Stimulated activated CD4-positive, alpha-beta T cell treated with anti-CD3 and anti-CD28 coated beads, Interleukin-2, amount 100 ng/mL, for 24 hours (primary cell): ENCODE measurements at places on chromosomes 11 and 22.

- peak; percentile 49 for DNase-seq
Observed at GRCh38 chr11:119065369-119065768, 2.2 kb upstream of the VPS11 start.

DNA sequence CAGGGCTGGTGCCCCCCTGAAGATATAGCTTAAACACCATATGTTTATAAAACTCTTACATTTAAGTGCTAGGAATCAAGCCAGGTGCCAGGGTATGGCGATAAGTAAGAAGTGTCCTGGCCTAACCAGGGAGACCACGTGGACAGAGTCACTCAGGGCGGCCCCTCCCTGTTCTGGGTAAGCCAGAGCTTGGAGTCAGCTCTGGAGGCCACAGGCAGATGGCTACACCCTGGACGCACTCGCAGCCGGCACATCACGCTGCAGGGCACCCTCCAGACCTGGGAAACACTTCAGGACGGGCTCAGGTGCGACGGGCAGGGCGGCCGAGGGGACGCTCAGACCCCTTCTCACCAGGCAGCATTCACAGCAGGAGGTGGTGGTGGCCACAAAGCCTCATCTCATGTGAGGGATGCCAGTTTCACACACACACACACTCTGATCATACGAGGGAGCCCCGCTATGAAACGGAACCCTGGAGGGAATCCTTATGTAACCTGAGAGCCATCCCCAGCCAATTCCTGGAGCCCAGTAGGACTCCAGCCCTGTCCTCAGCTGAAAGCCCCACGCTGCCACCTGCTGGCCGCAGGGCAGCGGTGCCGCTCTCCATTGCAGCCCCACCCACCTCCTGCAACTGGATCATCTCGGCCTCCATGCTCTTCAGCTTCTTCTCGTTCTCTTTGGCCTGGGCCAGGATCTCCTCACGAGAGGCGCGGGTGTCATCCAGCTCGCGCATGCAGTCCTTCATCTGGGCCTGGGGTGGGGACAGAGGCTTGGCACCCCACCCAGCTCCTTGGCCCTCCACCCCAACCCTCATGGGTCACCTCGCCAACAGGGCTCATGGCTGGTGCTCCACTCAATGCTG is 33.4 kb downstream of the APOL1 start:
- peak; percentile 82 for DNase-seq

DNA sequence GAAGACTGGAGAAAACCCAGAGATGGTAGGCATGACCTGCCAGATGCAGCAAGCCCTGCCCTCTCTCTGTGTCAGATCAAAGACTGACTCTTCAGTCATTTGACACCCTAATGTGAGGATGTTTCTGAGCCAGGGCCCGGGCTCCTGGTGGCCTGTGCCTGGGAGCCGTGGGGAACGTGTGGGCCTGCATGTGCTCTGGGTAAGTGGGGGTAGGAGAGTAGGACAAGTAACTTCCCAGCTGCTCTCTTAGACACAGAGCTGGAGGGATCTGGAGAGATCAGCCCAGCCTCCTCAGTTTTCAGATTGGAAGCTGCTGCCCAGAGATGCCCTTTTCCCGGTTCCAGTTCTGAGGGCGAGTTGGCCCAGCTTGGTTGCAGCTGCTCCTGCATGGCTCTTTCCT is 110.8 kb downstream of the TEAD1 start:
- no peak for DNase-seq

DNA sequence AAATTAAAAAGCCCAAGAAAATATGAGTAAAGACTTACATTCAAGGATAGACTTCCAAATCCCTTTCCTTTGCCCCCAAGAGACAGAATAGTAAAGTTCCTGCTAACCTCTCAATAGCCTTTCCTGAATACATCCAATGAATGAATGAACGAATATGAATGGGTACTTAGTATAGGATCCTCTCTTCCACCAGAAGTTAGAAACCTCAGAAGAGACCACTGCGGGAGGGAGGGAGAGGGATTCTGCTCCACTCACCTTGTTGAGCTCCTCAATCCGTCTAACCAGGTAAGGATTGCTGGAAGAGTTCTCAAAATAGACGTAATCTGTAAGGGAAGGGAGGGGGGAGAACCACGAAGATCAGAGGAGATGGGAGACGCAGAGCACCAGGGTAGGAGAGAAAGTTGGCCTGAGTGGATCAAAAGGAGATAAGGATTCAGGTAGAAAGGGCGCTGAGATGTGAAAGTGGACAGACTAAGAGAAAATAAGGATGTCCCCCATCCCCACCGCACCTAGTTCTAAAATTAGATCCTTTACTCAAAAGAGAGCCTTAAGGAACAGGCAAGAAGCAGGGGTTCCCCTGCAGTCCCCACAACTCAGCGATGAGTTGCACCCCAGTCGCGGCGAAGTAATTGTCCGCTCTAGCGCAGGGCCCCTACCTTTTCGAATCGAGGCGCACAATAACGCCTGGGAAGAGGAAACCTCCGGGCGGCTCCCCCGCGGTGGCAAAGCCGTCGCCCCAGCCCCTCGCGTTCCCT is 1.1 kb downstream of the MTA2 start:
- DNase-seq: no peak

DNA sequence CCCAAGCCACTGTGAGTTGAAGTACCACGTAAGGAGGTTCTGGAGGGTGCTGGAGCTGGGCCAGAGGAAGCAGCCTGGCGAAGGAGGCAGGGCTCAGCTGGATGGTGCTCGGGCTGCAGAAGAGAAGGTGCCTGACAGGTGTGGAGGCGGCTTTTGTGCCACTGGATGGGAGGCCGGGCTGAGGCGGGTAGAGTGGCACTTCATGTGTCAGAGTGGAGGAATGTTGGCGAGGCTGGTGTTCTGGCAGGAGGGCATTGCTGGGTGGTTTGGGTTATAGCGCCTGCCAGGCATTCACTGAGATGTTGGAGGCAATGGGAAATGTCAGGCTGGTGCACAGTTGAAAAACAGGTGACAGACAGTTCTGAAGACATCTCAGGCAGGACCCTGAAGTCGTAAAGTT is 24.2 kb downstream of the UBE2L3 start:
- DNase-seq: no peak

GRCh38 chr11:31326470-31327148 is 42.9 kb downstream of the DCDC1 start:
- no peak for DNase-seq

GRCh38 chr11:70167723-70168404 is 35.2 kb upstream of the FADD start:
- DNase-seq: no peak
